ENCODE measurements at places on chromosomes 3 and 15.
A peak's percentile ranks its signal among the peaks of the same experiment; 100 is the strongest.

- DNase-seq, result no peak
Observed at GRCh38 chr3:101689286-101689685, 2.8 kb upstream of the RPL24 start.

GRCh38 chr3:76199382-76199781 is 414.0 kb upstream of the ZNF717 start:
- no peak for DNase-seq

DNA sequence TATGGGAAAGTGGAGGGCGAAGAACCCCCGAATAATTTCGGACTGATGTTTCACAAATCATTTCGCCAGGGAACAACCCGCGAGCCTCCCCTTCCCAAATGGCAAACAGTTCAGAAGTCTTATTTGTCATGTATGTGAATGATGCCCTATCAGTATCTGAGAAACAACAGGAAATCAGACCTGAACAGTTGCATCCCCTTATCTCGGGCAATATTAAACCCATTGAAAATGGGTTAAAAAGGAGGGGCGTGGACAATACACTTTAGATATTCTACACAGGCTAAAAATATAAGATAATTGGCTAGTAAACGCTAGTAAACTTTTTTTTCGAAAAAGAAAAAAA is 1003.3 kb upstream of the NR2F2 start:
- DNase-seq, result no peak

GRCh38 chr3:60594025-60594424 is 657.2 kb downstream of the FHIT start:
- peak; percentile 33 for DNase-seq

GRCh38 chr15:62392376-62392775 is 227.3 kb upstream of the C2CD4B start:
- no peak for DNase-seq
